ENCODE measurements at places on chromosomes 2 and 18. TPM values are rescaled to one million over a fixed set of nuclear protein-coding genes. Genes with fewer than 3 reads are reported as not detected.

DNA sequence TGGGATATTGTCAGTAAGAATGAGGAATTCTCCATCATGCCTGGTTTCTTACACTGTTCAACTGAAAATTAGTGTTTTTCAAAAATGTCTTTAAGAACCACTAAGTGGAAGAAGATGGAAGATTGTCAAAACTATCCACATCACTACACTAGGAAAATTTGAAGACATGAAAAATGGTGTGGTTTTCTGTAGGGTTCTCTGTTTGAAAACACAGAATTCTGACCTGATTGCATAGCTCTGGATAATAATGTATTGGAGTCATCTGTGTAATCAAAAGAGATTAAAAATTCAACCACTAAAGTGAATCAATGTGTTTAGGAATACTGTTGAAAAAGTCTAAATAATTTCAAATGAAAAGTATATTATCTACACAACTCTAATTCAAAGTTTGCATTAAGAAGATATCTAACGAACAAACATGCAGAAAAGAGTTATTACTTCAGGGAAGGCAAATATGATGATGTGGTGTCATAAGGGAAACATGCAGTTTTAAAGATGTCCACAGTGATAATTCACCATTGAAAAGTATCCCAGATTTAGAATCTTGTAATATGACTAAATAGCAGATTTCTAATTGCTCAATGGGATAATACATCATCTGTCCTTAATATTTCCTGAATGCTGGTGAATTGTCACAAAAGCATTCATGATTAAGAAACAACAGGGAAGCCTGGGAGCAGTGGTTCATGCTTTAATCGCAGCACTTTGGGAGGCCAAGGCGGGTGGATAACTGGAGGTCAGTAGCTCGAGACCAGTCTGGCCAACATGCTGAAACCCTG lies 116.9 kb downstream of the ERBB4 start:
- no peak for DNase-seq

DNA sequence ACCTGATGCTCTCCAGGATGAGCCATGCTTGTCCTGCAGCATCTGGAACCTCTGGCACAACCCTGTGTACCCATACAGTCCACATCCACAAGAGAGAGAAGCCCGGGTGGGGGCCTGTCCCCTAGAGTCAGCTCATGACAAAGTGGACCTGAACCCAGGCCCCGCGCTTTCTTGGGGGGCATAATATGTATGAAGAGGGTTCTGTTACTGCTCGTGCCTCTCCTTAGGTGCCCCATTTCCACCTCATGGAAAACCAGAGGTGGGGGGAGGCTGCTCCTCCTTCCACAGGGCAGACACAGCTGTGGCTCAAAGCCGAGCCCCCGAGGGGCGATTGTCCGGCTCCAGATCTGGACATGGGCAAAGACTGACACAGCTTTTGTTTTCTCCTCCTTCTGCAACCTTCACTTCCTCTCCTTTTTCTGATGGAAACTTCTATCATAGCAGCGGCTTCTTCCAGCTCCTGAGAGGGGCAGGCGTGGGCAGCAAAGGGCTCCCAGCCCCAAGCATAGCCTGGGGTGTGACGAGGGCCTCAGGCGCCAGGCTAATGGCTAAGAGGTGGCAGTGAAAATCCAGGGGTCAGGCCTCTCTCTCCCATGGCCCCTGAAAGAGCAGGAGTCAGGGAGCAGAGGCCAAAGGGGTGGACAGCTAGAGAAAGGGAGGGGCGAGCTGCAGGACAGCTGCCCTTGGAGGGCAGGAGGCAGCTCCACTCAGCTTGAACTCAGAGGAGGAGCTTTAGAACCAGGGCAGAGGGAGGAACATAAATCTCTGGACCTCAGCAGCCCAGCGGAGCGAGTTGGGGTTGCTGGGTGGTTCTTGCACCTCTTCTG lies 155.5 kb downstream of the ZFP36L2 start:
- DNase-seq = no peak

The WDR75 gene
- 95.3 TPM for total RNA-seq

GRCh38 chr2:141770530-141770929 lies 360.3 kb downstream of the LRP1B start:
- no peak for DNase-seq

- no peak for DNase-seq
Measured at GRCh38 chr2:159497256-159497655, 119.1 kb downstream of the BAZ2B start.

DNA sequence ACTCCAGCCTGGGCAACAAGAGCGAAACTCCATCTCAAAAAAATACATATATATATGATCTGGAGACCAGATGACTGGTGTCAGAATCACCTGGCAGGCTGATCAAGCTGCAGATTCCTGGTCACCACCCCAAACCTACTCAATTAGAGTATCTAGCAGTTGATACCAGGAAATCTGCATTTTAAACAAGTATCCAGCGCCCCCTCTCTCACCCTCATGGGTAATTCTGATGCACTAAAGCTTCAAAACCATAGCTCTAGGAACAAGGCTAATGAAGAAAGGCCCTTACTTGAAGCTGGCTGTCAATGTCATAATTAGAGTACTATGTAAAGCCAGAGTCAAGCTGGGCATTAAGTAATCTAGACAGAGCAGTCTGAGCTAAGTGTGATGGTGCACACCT lies 25.0 kb upstream of the PCBP1 start:
- DNase-seq = no peak

The TUBB8B gene
- total RNA-seq = not detected

GRCh38 chr2:147549054-147549453 lies 295.8 kb upstream of the ACVR2A start:
- no peak for DNase-seq

The TOGARAM2 gene
- 5.0 TPM for total RNA-seq

GRCh38 chr18:6650127-6650507 lies 79.4 kb upstream of the ARHGAP28 start:
- DNase-seq = no peak

The MAPK4 gene
- total RNA-seq = not detected

DNA sequence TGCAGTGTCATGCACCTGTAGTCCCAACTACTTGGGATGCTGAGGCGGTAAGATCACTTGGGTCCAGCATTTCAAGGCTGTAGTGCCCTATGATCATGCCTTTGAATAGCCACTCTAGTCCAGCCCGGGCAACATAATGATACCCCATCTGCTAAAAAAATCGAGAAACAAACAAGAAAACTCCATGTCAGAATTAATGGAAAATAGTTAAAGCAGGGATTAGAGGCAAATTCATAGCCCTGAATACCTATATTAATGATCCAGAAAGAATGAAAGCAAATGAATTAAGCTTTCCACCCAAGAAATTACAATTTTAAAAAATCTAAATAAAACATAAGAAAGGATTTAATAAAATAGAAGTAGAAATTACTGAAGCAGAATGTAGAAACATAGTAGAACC lies 143.0 kb downstream of the MYO3B start:
- DNase-seq = no peak

GRCh38 chr18:63192885-63193349 lies 126.7 kb downstream of the BCL2 start:
- DNase-seq = no peak

- no peak for DNase-seq
Measured at GRCh38 chr2:3689998-3690748, 13.2 kb upstream of the DCDC2C start.

- no peak for DNase-seq
Measured at GRCh38 chr18:79413426-79413825, 17.7 kb downstream of the NFATC1 start.

GRCh38 chr2:148939271-148939670 lies 64.2 kb downstream of the KIF5C start:
- no peak for DNase-seq

- DNase-seq = no peak
Measured at GRCh38 chr18:51561821-51562220, 364.3 kb upstream of the MEX3C start.

DNA sequence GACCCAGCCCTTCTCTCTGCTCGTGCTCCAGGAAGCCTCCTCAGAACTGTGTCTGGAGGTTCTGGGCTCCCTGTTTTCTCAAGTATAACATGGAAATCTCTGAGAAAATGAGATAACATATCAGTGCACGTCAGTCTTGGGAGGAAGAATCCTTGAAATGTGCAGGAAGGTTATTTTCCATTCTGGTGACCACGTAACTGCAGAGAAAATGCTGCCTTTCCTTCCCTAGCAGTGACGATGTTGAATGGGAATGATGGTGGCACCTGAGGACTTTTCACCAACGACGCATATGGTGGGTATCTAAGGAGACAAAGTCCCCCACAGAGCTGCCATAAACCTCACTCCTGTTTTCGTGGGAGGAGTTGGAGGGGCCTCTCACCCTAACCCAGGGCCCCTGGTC lies 272.1 kb upstream of the SIX2 start:
- DNase-seq = no peak

The ABCG8 gene
- not detected for total RNA-seq

GRCh38 chr18:67778016-67778415 lies 261.5 kb upstream of the DSEL start:
- DNase-seq = no peak

GRCh38 chr2:204328373-204328772 lies 216.9 kb upstream of the PARD3B start:
- DNase-seq = no peak

- DNase-seq = no peak
Measured at GRCh38 chr2:114421781-114422180, 20.7 kb upstream of the DPP10 start.

- no peak for DNase-seq
Measured at GRCh38 chr2:14220101-14220500, 412.4 kb upstream of the LRATD1 start.

The SPATS2L gene
- 22.2 TPM for total RNA-seq

- no peak for DNase-seq
Measured at GRCh38 chr2:21234001-21234400, 110.2 kb downstream of the TDRD15 start.

The IL1F10 gene
- not detected for total RNA-seq

Data from CD8-positive, alpha-beta memory T cell (primary cell).